ENCODE measurements at places on chromosomes 11 and 22.

DNA sequence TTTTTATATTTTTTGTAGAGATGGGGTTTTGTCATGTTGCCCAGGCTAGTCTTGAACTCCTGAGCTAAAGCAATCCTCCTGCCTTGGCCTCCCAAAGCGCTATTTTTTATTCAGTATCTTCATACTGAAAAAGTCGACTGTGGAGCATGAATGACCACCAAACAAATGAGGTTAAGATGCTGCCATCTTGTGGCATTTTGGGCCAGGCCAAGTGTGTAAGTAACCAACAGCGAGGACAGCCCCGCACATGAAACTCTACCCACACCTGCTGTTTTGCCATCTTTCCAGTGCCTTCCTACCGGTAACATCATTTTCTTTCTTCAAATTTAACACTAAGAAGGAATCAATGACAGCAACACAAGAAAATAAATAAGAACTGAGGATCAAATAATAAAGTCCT lies 32.2 kb upstream of the AQP11 start:
- DNase-seq: no peak

- DNase-seq: no peak
These were observed 6.6 kb upstream of the APOL2 start for GRCh38 chr22:36245805-36246356.

DNA sequence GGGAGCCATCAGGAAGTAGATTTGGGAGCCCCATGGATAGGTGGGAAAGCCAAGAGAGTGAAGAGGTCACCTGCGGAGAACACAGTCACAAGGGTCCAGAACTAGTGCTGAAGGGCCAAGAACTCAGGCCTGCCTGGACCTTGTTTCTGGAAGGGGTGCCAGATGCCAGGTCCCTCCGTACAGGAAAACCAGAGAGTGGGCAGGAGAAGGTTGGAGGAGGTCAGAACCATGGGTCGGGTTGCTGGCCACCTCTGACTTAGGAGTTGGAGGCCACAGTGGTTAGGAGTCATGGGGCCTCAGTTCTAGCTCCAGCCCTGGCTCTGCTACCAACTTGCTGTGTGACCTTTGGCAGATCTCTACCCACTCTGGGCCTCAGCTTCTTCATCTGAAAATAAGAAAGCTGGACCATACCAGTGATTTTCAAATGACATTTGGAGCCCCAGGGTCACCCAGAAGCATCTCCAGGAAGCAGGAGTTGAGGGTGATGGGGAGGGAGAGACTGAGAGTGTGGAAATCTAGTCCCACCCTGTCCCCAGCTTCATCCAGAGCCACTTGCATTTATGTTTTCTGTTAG lies 20.8 kb upstream of the TUB start:
- DNase-seq: no peak

GRCh38 chr22:49295465-49295743 lies 532.3 kb downstream of the BRD1 start:
- DNase-seq: no peak

GRCh38 chr11:35267504-35267903 lies 128.5 kb downstream of the CD44 start:
- DNase-seq: no peak

DNA sequence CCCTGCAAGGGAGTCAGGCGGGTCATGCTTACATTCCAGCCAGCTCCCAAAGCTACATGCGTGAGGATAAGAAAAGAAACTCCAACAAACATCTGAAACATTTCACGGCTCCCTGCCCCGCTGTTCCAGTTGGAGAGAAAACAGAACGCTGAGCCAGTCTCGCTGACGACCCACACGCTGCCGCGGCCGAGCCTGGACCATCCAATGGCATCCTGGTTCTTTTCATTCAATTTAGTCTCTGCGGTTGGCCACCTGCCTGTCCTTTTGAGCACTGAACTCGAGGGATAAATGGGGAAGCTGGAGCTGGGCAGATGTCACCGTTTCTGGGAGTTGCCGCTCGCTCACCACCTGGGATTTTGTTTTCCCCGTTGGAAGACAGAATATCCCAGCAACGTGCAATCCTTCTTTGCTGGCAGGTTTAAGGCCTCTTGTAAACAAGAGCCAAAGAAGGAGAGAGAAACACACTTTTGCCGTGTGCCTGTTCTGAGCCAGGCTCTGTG lies 45.3 kb upstream of the SHISAL1 start:
- no peak for DNase-seq

- no peak for DNase-seq
These were observed 3.3 kb upstream of the BEST1 start for GRCh38 chr11:61946894-61947293.

All from activated T-helper 1 cell treated with anti-CD3 and anti-CD28 coated beads, Interleukin-2, amount 50 U/mL, for 16 hours (primary cell).